Forelimb muscle (tissue), 1 donor: ENCODE measurements at places on chromosomes 13 and 19. TPM values are rescaled to one million over a fixed set of nuclear protein-coding genes. Genes with fewer than 3 reads are reported as not detected.

The IQCN gene
- 3.4 TPM for polyA plus RNA-seq

The CADM4 gene
- 7.0 TPM for polyA plus RNA-seq

GRCh38 chr13:59476366-59476765 is 687.4 kb downstream of the DIAPH3 start:
- peak; percentile 63 for DNase-seq

- no peak for DNase-seq
Observed at GRCh38 chr13:68292601-68293000, 1062.5 kb upstream of the PCDH9 start.

DNA sequence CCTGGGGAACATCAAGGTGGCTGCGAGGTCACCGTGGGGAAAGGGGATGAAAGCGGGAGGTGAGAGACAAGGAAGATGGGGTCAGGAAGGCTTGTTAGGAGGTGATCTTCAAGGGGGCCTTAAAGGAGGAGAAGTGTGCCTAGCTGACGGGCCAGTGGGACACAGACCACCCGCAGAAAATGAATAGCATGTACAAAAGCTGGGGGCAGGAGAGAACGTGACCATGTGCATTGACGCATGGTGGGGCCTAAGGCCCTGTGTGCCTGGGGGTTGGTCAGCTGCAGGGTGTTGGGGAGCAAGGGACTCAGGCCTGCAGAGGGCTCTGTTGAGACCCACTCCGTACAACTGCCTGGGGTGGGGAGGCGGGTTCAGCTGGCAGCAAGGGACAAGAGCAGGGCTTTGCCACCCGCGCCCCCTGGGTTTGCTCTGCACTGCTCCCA is 5.9 kb downstream of the RAB8A start:
- no peak for DNase-seq
